ENCODE measurements at places on chromosomes 11 and 22. TPM values are rescaled to one million over a fixed set of nuclear protein-coding genes. Genes with fewer than 3 reads are reported as not detected.

MCHR1 gene
- total RNA-seq, result not detected

NPTXR gene
- 1.3 TPM for total RNA-seq

TYMP gene
- 78.8 TPM for total RNA-seq

OR52H1 gene
- total RNA-seq, result not detected

P2RY2 gene
- not detected for total RNA-seq

TBC1D22A gene
- 53.1 TPM for total RNA-seq

CDKN1C gene
- 13.4 TPM for total RNA-seq

CATSPER1 gene
- total RNA-seq, result not detected

GRCh38 chr11:85647078-85647477, 689 bp upstream of the TMEM126A start:
- no peaks in the 10 kb centered on the region for H3K36me3 ChIP-seq
- peak overlapping the region; percentile 62 for H3K4me3 ChIP-seq
- no peak for DNase-seq
- peak overlapping the region; percentile 80 for H3K27ac ChIP-seq
- H3K4me1 ChIP-seq, result peaks cover 19% of the 10 kb centered on the region

- no peaks in the 10 kb centered on the region for H3K36me3 ChIP-seq
- peaks cover 35% of the 10 kb centered on the region for H3K4me1 ChIP-seq
- peak within 1 kb of the TSS; percentile 61 for H3K4me3 ChIP-seq
- H3K27ac ChIP-seq, result no peak within 1 kb of the TSS
Observed at GRCh38 chr22:41915035-41915785, at the start of gene SHISA8. Gene SHISA8, minus strand, starts transcription at chr22:41915074. Its CDS starts 407 bp downstream, at chr22:41914667.

DNA sequence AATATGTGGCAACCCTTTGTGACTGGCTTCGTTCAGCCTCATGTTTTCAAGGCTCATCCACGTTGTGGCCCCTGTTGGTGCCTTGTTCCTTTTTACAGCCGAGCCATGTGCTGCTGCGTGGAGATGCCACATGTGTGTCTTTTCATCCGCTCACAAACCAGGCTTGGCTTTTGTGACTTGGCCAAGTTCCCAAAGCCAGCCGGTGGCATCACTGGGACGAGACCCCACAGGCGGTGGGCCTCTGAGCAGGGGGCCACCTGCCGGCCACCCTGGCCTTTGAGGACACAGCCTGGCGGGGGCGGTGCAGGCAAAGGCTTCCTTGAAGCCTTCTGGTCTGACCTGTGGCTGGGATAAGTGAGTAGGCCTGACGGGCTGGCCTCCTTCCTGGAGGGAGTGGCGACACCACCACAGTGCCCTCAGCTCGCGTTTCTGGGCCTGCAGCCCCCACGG, 10.5 kb downstream of the GRK2 start:
- DNase-seq, result peak; percentile 68
- H3K27me3 ChIP-seq, result no peaks in the 10 kb centered on the region
- H3K4me1 ChIP-seq, result peaks cover 90% of the 10 kb centered on the region
- H3K27ac ChIP-seq, result peak overlapping the region; percentile 89
- peaks cover 44% of the 10 kb centered on the region for H3K36me3 ChIP-seq

GRCh38 chr11:132821014-132821413, 711.3 kb downstream of the OPCML start:
- H3K27ac ChIP-seq, result no peak overlapping the region
- DNase-seq, result no peak
- no peak overlapping the region for H3K4me3 ChIP-seq
- no peaks in the 10 kb centered on the region for H3K27me3 ChIP-seq

DNA sequence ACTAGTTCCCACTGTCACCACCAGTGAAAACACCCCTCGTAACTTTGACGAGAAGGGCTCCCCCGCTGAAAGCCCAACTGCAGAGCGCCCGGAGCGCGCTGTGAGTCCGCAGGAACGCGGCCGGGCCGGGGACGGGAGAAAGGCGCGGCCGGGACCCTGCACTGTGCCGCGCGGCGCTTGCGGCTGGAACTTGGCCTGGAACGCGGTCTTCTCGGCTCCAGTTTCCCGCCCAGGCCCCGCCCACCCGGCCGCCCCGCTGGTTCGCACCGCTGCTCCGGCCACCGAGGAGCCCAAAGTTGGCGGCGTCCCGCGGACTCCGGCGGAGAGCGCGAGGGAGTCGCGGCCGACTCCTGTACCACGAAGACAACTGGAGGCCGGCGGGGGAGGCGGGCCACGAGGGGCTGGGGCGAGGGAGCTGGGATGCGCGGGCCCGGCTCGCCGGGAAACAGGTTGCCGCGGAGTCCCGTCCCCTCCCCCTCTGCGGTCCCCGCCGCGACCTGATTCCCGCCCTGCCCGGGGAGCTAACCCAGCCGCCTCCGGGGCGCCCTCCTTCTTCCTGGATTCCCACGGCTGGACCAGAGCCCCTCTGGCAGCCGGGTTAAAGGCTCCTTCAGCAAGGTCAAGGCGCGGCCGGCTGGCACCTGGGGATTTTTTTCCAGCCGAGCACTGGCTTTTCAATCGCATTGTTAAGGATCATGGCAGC, 3.4 kb downstream of the TENM4 start:
- H3K36me3 ChIP-seq, result no peaks in the 10 kb centered on the region
- peak overlapping the region; percentile 46 for H3K4me3 ChIP-seq
- H3K27me3 ChIP-seq, result peaks cover 63% of the 10 kb centered on the region
- H3K4me1 ChIP-seq, result peaks cover 49% of the 10 kb centered on the region
- peak overlapping the region; percentile 77 for H3K27ac ChIP-seq

- no peak for DNase-seq
- peaks cover 58% of the 10 kb centered on the region for H3K36me3 ChIP-seq
- H3K4me3 ChIP-seq, result no peak overlapping the region
- peaks cover 53% of the 10 kb centered on the region for H3K4me1 ChIP-seq
Observed at GRCh38 chr22:40401981-40402406, 31.6 kb downstream of the SGSM3 start.

DNA sequence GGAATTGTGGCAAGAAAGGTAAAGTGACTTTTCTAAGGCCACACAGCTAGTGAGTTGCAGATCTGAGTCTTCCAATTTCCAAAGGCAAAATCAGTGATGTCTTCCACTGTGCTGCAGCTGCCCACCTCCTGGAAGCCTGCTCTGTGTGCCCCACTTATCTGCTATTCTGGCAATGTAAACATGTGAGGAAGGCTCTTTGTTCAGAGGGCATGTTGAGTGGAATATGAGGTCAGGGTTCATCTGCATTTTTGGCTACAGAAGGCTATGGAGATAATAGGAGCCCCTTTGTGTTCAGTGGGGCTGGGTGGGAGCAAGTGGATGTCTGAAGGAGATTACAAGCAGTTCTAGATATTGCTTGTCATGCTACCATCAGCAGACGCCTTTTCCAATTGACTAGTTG, 396.2 kb downstream of the BUD13 start:
- DNase-seq, result peak; percentile 24
- no peaks in the 10 kb centered on the region for H3K4me1 ChIP-seq
- H3K36me3 ChIP-seq, result no peaks in the 10 kb centered on the region
- peaks cover 4% of the 10 kb centered on the region for H3K27me3 ChIP-seq
- H3K27ac ChIP-seq, result no peak overlapping the region

- H3K27me3 ChIP-seq, result no peaks in the 10 kb centered on the region
- no peaks in the 10 kb centered on the region for H3K36me3 ChIP-seq
- H3K27ac ChIP-seq, result no peak overlapping the region
- H3K4me3 ChIP-seq, result no peak overlapping the region
Observed at GRCh38 chr11:83970061-83970671, 684.0 kb upstream of the CCDC90B start.

- H3K4me3 ChIP-seq, result no peak overlapping the region
- no peaks in the 10 kb centered on the region for H3K4me1 ChIP-seq
- peaks cover 10% of the 10 kb centered on the region for H3K36me3 ChIP-seq
- H3K27ac ChIP-seq, result no peak overlapping the region
- no peak for DNase-seq
Observed at GRCh38 chr11:43908191-43908590, 27.6 kb downstream of the ALKBH3 start.

- DNase-seq, result no peak
- H3K4me3 ChIP-seq, result no peak overlapping the region
- H3K27me3 ChIP-seq, result no peaks in the 10 kb centered on the region
- no peak overlapping the region for H3K27ac ChIP-seq
- H3K36me3 ChIP-seq, result peaks cover 5% of the 10 kb centered on the region
Observed at GRCh38 chr11:31725176-31725575, 85.9 kb downstream of the PAX6 start.

DNA sequence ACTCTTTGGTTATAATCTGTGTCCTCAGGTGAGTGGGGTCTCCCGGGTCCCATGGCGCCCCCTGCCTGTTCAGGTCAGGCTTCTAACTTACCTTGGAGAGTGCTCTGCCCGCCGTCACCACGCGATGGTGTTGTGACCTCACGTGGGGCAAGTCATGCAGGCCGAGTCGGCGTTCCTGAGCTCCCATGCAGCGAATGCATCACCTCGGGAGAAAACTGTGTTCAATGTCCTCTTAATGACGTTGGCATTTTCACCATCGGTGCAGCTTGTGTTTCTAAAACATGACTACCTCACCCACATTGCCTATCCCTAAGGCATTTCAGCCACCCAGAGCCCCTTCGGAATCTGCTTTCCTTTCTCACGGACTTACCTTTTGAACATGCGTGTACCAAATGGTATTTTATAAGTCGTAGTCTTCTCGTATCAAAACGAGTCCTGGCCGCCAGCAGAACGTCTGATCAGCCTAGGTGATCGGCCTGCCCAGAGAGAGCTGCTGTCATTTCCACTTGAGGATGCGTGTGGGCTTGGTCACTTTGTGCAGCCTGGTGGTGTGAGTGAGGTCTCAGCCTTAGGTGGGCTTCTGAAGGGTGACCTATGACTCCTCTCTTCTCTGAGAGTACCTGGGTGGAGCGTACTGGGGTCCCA, 64.8 kb downstream of the TBC1D22A start:
- no peak overlapping the region for H3K4me3 ChIP-seq
- peaks cover 30% of the 10 kb centered on the region for H3K36me3 ChIP-seq
- no peaks in the 10 kb centered on the region for H3K27me3 ChIP-seq
- H3K27ac ChIP-seq, result no peak overlapping the region
- no peak for DNase-seq

DNA sequence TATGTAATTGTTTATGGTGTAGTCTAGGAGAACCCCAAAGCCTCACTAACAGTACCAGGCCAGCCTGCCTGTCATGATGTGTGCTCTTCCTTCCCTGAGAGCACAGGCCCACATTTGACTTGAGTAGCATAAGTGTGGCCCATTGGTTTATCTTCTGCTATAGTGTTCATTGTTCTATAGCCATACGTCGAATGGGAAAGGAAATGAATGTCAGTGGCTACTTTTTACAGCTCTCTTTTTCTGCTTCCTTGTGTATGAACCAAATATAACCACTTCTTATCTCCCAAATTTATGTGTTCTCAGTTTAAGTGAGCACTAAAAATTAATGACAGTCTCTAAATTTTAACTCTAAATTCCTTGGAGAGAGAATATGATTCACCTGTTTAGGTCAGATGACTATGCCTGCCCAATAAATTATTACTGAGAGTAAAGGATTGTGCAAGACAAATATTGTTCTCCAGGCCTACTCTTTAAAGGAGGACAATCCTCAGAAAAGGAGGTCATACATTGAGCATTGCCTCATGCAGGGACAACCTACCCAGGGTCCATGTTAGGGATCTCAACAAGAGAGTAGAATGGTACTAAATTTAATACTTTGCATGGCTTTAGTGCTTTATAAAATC, 222.9 kb upstream of the ARHGAP20 start:
- no peaks in the 10 kb centered on the region for H3K36me3 ChIP-seq
- no peak overlapping the region for H3K4me3 ChIP-seq
- no peak for DNase-seq
- H3K4me1 ChIP-seq, result no peaks in the 10 kb centered on the region
- no peak overlapping the region for H3K27ac ChIP-seq
- H3K27me3 ChIP-seq, result no peaks in the 10 kb centered on the region

DNA sequence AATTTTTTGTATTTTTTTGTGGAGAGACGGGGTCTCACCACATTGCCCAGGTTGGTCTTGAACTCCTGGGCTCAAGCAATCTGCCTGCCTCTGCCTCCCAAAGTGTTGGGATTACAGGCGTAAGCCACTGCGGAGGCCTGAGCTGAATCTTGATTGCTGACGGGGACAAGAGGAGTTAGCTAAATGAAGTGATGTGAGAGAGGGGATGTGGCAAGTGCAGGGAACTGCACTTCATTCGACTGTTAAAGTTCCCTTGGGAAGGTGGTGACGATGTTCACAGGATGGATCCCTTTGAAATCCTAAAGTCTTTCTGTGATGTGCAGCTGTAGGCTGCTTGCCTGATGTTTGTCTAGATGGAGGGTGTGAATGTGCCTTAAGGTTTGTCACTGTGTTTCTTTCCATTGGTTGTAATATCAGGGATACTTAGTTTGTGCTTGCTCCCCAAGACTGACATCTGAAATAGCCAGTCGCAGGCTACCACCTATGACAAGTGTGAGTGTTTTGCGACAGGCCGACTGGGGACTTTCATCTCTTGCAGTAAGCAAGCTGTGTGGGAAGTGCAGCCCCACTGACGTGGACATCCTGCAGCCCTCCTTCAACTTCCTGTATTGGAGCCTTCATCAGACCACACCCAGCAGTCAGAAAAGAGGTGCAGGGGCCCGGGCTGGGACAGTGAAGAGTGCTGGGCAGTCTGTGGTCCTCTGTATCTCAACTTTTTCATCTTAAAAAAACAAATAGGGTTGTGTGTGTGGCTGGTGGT, 19.6 kb upstream of the CCDC134 start:
- H3K4me3 ChIP-seq, result peak overlapping the region; percentile 15
- H3K27ac ChIP-seq, result peak overlapping the region; percentile 7
- no peaks in the 10 kb centered on the region for H3K27me3 ChIP-seq
- H3K36me3 ChIP-seq, result no peaks in the 10 kb centered on the region
- DNase-seq, result peak; percentile 90
- no peaks in the 10 kb centered on the region for H3K4me1 ChIP-seq

GRCh38 chr11:35142481-35143075, 3.6 kb downstream of the CD44 start:
- DNase-seq, result no peak
- no peaks in the 10 kb centered on the region for H3K27me3 ChIP-seq
- H3K36me3 ChIP-seq, result no peaks in the 10 kb centered on the region
- H3K4me1 ChIP-seq, result peaks cover 58% of the 10 kb centered on the region
- H3K4me3 ChIP-seq, result peak overlapping the region; percentile 75
- peak overlapping the region; percentile 91 for H3K27ac ChIP-seq

- no peaks in the 10 kb centered on the region for H3K36me3 ChIP-seq
- peak overlapping the region; percentile 85 for H3K27ac ChIP-seq
- DNase-seq, result peak; percentile 83
- H3K4me3 ChIP-seq, result no peak overlapping the region
- H3K4me1 ChIP-seq, result peaks cover 79% of the 10 kb centered on the region
- H3K27me3 ChIP-seq, result peaks cover 13% of the 10 kb centered on the region
Observed at GRCh38 chr22:39997939-39998726, 3.4 kb downstream of the FAM83F start.

GRCh38 chr11:47109727-47110246, 66.9 kb downstream of the ARFGAP2 start:
- peaks cover 9% of the 10 kb centered on the region for H3K4me1 ChIP-seq
- H3K27me3 ChIP-seq, result no peaks in the 10 kb centered on the region
- H3K27ac ChIP-seq, result no peak overlapping the region
- DNase-seq, result no peak
- H3K4me3 ChIP-seq, result no peak overlapping the region

- DNase-seq, result peak; percentile 76
- no peaks in the 10 kb centered on the region for H3K27me3 ChIP-seq
- peaks cover 71% of the 10 kb centered on the region for H3K4me1 ChIP-seq
- H3K4me3 ChIP-seq, result no peak overlapping the region
Observed at GRCh38 chr11:12216671-12217374, 106.4 kb downstream of the MICAL2 start.

- no peak overlapping the region for H3K27ac ChIP-seq
- H3K4me1 ChIP-seq, result peaks cover 16% of the 10 kb centered on the region
- no peak for DNase-seq
- no peak overlapping the region for H3K4me3 ChIP-seq
Observed at GRCh38 chr11:133524488-133524887, 7.8 kb downstream of the OPCML start.

- no peaks in the 10 kb centered on the region for H3K4me1 ChIP-seq
- H3K27ac ChIP-seq, result no peak overlapping the region
- no peaks in the 10 kb centered on the region for H3K36me3 ChIP-seq
- H3K4me3 ChIP-seq, result no peak overlapping the region
- DNase-seq, result no peak
Observed at GRCh38 chr11:80638296-80638695, 1197.5 kb upstream of the TENM4 start.
